Activated CD8-positive, alpha-beta memory T cell treated with anti-CD3 and anti-CD28 coated beads for 4 hours (primary cell): ENCODE measurements at places on chromosomes 5 and 9.

DNA sequence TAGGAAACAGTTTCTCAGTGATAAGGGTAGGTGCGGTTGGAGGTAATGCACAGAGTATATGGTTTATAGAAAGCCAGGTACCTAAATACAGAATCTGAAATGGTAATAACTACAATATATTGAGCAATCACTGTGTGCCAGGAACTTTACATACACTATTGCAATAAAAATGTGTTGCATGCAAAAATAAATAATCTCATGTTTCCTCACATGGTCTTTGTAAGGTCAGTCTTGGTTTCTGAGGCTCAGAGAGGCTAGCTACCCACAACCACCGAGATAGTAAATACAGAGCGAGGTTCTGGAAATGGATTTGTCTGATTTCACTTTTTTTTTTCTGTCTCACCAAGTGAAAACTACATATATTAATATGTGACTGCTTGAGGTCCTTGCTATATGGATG lies 128.9 kb downstream of the CAMK4 start:
- no peak for DNase-seq

GRCh38 chr5:150075806-150076205 lies 10.5 kb downstream of the CSF1R start:
- no peak for DNase-seq

GRCh38 chr5:139388198-139388821 lies 1.4 kb downstream of the MZB1 start:
- DNase-seq, result no peak

DNA sequence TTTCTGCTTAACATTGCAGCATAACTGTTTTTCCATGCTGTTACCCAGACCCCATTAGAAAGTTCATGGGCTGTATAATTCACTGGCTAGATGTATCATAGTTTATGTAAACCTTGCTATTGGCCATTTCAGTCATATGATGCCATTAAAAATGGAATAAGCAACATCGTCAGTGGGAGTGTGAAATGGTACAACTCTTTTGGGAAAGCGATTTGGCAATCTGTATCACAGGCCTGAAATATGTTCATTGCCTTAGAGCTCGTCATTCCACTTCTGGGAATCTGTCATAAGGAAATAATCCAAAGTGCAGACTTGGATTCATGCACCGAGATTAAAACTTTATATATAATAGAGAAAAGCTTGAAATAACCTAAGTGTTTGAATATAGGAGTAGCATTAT lies 77.9 kb upstream of the KLF4 start:
- no peak for DNase-seq

GRCh38 chr9:137448602-137448962 lies 7.4 kb upstream of the ENTPD8 start:
- no peak for DNase-seq

- no peak for DNase-seq
Observed at GRCh38 chr5:33258553-33258952, 182.2 kb upstream of the TARS1 start.

DNA sequence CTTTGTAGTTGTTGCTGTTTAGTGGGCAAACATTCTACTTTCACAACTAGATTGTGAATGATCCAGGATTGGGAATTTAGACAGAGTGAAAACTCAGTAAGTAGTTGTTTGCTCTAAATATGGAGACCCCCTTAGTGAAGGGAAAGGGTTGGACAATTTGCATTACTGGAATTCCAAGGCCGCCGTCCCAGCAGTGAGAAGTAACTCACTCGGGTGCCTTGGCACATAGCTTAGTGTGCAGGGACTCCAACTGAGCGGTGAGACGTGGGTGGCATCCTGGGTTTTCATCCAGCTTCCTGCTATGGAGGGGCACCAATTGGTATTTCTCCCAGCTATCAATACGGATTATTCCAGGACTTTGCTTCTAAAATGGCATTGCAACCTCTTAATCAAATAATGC lies 69.7 kb upstream of the FCN1 start:
- no peak for DNase-seq

DNA sequence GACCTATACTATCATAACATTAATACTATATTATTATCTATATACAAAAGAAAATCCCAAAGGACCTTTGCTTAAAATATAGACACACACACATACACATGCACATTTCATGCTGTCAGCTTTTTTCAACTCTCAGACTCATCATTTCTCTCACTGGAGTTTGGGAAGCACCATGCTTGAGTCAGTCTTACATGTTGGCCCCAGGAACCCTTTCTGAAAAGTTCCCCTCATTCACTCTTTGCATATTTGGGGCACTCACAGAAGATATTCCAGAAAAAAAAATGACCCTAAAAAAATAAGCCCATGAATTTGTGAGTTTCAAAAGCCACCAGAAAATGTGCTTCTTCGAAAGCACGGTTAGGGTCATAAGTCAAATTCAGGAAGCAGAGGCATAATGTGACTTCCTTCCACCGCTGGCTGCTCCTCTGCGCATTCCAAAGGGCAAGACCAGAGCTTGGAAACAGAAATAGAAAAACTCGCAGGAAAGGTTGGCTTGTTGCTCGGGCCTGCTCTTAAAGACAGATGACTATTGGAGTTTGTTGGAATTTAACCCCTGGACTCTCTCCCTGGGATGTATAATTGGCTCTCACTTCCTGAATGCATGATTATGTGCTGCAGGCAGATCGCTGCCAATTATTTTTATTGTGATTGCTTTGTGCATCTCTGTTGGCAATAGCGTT lies 129.7 kb upstream of the IQGAP2 start:
- no peak for DNase-seq

DNA sequence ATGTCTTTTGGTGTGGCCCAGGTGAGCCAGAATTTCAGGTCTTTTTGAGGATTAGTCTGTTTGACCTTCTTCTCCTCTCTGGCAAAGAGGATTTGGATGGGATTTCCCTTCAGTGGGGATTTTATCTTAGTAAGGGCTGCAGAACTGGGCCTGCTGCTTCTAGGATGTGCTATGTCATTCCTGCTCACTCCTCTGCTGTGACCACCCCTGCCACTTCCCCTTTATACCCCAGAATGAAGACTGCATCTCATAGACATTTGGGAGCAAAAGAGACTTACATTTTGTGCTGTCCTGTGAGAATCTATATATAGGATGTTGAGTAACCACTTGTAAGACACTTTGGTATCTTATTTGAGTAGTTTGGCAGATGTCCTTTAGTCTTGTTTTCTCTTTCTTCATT lies 76.2 kb downstream of the ARHGAP26 start:
- DNase-seq, result no peak

GRCh38 chr9:6645355-6646292 lies at the start of gene GLDC:
Gene GLDC (minus strand): TSS chr9:6645729. CDS start chr9:6645499, 230 bp downstream.
- no peak for DNase-seq

- no peak for DNase-seq
Observed at GRCh38 chr9:91515074-91515687, 91.5 kb upstream of the NFIL3 start.

GRCh38 chr9:16139774-16140173 lies 586.9 kb downstream of the CCDC171 start:
- DNase-seq, result no peak

DNA sequence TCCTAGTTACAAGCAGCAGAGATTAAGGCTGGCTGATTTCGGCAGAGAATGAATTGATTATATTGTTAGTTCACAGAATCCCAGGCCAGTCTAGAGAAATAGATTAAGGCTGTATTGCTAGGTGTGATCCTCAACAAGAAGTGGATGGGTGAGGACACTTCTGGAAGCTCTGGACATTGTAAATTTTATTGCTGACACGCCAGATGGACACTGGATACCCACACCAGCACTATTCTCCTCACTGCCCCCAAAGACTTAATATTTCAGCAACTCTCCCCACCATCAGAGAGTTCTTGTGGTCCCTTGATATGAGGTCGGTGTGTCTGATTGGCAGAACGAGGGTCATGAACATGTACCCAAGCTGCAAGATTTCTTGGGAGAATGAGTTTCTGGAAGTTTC lies 171.6 kb upstream of the EGFLAM start:
- no peak for DNase-seq

- no peak for DNase-seq
Observed at GRCh38 chr9:132288361-132288760, 66.4 kb downstream of the SETX start.

DNA sequence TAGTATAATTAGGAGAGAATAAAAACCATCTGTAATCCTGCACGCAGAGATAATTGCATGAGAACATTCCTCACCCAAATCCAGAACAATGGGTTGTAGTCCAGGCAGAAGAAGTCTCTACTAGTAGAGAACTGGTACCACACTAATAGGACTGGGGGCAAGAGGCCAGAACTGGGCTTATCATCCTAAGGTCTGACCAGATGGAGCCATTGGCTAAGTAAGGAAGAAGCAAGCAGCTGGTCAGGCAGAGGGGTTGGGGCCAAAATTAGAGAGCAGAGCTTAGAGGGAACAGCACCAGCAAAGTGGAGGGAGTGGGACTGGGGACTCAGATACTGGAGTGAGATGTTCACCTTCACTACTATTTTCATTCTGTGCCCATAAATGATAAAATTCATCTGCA lies 35.4 kb upstream of the MAP1B start:
- DNase-seq, result no peak

- DNase-seq, result no peak
Observed at GRCh38 chr5:1468247-1468612, 23.0 kb upstream of the SLC6A3 start.

- no peak for DNase-seq
Observed at GRCh38 chr9:135079676-135080075, 7.8 kb upstream of the OLFM1 start.

DNA sequence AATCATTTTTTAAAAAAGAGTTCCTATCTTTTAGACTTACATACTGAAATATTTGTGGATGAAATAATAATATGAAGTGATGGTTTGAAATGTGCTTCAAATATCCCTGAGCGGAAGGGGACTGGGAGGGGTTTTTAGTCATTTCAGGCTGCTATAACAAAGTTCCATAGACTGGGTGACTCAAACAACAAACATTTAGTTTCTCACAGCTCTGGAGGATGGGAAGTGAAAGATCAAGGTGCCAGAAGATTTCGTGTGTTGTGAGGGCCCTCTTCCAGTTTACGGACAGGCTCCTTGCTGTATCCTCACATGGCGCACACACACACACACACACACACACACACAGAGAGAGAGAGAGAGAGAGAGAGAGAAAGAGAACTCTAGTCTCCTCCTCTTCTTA lies 27.1 kb upstream of the TEX10 start:
- DNase-seq, result no peak

- DNase-seq, result no peak
Observed at GRCh38 chr9:113934829-113935676, 58.9 kb downstream of the ZNF618 start.

- no peak for DNase-seq
Observed at GRCh38 chr9:135230817-135231520, 143.5 kb downstream of the OLFM1 start.
